Stimulated activated CD8-positive, alpha-beta memory T cell treated with anti-CD3 and anti-CD28 coated beads, Interleukin-12 subunit alpha, Interleukin-12 subunit beta, amount 100 ng/mL, for 4 hours (primary cell): ENCODE measurements at places on chromosomes 7 and 10.

DNA sequence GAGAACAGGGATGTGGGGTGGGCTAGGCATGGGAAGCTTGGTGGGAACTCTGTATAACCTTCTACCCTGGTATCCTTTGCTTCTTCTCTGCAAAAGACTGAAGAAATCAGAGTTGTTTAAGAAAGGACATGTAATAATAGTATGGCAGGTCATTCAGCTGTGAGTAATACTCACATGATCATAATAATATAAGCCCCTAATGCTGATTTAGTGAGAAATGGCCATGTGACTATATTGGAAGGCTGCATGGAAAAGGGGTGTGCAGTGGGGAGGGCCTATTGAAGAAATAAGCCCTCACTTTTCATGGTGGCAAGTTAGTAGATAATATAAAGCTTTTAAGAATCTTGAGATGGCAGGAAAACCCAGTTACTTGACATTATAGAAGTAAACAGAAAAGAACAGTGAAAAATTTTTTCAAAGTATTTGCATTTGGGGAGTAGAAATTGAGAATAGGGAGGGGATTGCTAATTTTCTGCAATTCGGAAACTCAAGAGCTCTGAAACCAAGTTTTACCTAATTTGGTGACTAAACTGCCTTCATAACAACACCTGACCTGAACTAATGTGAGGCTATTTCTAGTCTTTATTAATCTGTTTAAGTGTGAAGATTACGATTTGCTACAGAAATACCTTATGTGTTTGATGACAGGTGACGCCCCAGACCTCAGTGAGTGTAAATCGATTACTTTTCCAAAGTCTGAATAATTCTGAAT lies 44.4 kb downstream of the ATXN7L1 start:
- no peak for DNase-seq

- DNase-seq: no peak
These were observed 20.3 kb upstream of the SAMD8 start for GRCh38 chr10:75091146-75091545.

DNA sequence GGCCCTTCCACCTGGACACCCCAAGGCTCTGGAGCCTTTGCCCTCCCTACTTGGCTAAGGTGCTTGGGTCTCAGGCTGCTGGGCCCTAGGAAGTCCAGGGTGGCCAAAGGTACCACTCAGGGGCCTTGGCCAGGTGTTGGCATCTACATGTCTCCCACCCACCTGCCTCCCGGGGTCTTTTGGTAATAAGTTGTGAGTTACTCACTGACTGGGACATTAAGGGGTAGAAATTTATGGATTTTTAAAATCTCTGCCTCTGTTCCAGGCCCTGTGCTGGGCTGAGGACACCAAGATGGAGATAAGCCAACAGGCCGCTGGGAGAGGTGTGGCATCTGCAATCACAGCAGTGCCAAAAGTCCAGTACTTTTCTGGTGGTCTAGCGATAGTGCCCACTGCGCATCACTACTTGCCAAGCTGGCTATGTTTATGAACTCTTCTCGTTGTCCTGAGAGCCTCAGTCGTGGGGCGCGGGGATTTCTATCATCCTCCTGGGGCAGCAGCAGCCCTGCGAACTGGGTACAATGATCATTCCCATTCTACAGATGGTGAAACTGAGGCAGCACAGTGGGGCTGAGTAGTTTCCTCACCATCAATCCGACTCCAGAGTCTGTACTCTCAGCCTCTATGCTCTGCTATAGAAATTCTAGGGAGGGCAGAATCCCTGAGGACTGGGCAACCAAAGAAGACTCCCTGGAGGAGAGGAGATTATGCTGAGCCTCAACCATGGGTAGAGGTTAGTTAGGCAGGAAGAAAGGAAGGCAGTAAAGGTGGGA lies 36.2 kb downstream of the TBATA start:
- DNase-seq: no peak

DNA sequence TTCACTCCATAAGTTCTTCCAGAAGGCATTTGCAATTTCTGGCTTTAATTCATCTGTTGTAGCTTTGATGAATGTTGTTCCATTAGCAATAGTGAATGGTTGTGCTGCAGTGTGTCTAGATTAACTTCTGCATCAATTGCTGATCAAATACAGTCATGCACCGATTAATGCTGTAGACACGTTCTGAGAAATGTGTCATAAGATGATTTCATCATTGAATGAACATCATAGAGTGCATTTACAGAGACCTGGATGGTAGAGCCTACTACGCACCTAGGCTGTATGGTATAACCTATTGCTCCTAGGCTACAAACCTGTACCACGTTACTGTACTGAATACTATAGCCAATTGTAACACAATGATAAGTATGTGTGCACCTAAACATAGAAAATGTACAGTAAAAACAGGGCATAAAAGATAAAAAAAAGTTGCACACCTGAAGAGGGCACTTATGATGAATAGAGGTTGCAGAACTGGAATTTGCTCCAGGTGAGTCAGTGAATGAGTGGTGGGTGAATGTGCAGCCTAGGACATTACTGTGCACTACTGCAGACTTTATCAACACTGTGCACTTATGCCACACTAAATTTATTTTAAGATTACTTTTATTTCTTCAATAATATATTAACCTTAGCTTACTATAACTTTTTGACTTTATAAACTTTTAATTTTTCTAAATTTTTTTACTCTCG lies 170.7 kb downstream of the HERPUD2 start:
- no peak for DNase-seq

- DNase-seq: no peak
These were observed 101.4 kb downstream of the GPAM start for GRCh38 chr10:112082120-112082519.

- no peak for DNase-seq
These were observed 40.2 kb downstream of the CYCS start for GRCh38 chr7:25084821-25085220.

GRCh38 chr10:4517746-4518145 lies 308.3 kb upstream of the AKR1E2 start:
- DNase-seq: no peak

DNA sequence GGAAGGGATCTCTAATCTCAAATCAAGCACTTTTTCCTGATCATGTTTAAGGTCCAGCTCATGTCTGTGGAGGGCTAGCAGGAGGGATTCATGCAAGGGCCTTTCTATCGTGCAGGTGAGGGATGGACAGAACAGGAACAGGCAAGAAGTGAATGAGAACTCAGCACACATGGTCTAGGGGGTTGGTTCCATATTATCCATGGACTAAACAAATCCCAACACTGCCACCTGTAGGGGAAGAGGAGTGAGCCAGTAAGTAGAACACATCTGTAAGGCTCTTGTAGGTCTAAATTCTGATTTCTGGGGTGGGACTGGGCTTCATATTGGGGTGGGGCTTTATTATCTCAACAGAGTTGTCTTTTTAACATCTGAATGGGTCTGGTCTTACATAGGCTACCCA lies 138.0 kb upstream of the TARP start:
- no peak for DNase-seq

- no peak for DNase-seq
These were observed 75.9 kb downstream of the HIBADH start for GRCh38 chr7:27586825-27587224.

DNA sequence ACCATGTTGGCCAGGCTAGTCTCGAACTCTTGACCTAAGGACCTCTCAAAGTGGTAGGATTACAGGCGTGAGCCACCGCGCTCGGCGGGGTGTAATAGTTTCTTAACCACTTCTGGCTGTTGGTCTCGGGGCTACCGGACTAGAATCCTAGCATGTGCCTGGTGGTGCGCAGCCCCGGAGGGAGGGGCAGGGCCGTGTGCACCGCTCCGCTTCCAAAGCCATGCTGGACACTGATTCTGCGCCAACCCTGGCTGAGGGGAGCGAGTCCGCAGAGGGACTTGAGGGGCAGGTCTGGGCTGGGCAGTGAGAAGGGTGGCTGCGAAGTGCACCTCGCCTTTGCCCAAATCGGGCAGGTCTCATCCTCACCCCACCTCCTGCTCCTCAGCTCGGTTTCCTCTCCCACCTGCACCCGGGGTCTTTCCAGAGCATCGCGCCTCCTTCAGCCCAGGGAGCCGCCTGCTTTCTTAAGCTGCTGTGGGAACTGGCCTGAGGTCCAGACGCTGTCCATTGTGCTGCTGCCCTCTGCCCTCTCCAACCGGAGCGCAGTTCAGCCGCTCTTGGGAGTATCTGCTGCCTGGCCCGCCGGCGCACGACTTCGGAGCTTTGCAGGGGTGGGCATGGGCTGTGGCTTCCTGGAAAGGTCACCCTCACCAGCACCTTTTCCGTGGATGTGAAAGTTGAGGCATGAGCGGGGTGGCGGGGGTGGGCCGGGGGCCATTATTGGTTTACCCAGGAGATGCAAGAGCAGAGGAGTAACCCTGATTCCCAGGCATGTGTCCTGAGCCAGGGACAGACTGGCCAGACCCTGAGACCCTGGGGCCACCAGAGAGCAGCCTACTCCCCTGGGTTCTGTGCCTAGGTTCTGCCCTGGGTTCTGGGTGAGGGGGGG lies 422.6 kb upstream of the NUPR2 start:
- DNase-seq: no peak

GRCh38 chr10:83166344-83166743 lies 973.0 kb upstream of the GHITM start:
- no peak for DNase-seq

DNA sequence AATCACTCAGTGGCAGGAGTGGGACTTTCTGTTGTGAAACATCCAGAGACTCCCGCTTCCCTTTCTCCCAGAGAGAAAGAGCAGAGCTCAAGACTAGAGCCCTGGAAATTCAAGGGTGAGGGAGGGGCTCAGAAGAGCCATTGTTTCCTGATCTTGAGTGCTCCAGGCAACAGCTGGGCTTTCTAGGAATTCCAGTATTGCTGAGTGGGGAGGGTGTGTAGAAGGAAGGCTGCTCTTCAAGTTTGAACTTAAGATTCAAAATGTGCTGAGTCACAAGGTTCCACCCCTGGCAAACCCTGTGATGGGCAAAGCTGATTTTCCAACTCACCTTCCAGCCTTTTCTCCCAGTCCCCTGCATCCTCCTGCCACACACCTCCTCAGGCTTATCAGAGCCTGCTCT lies 42.3 kb upstream of the MSRB2 start:
- no peak for DNase-seq

- no peak for DNase-seq
These were observed 4.6 kb downstream of the DENND11 start for GRCh38 chr7:141697211-141697871.

GRCh38 chr10:31133251-31133791 lies 101.7 kb upstream of the ZNF438 start:
- DNase-seq: no peak

- no peak for DNase-seq
These were observed 33.7 kb downstream of the NRBF2 start for GRCh38 chr10:63166742-63167258.

- no peak for DNase-seq
These were observed 25.9 kb downstream of the GIMAP8 start for GRCh38 chr7:150476285-150476684.

- DNase-seq: no peak
These were observed 159.6 kb downstream of the PARD3 start for GRCh38 chr10:34655286-34656170.

DNA sequence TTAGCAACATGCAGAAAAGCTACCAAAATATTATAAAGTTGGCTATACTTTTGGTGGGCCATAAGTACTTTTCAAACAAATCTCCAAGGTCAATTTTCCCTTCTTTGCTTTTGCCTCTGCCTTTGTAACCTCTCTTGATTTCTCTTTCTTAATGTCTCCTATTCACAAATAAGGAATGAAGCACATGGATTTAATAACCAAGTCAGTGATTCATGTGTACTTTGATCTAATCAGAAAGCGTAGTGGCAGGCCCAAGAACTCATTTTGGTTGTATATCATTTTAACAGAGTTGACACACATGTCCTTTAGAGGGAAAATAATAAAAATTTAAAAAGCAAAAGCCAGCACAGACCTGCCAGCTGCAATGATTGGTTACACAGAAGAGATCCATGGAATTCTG lies 93.7 kb downstream of the FZD1 start:
- DNase-seq: no peak
